ENCODE measurements at places on chromosomes 1 and 21.

- no peak for DNase-seq
Measured at GRCh38 chr1:231969076-231969475, 342.5 kb downstream of the DISC1 start.

- DNase-seq: no peak
Measured at GRCh38 chr21:33977017-33977720, 61.6 kb upstream of the ATP5PO start.

DNA sequence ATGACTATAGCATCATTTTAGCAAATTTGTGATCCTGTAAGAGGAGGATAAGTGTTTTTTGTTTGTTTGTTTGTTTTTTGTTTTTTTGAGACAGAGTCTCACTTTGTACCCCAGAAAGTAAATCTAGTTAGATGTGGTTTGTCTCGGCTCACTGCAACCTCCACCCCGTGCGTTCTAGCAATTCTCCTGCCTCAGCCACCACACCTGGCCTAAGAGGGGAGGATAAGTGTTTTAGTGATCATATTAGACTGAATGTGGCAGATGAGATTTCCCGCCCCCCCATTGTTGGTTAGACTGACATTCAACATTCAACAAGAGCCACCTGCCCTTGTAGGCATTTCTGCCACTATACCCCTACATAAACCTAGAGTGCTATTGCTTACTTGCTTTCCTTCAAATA is 98.5 kb downstream of the OSBPL9 start:
- no peak for DNase-seq

DNA sequence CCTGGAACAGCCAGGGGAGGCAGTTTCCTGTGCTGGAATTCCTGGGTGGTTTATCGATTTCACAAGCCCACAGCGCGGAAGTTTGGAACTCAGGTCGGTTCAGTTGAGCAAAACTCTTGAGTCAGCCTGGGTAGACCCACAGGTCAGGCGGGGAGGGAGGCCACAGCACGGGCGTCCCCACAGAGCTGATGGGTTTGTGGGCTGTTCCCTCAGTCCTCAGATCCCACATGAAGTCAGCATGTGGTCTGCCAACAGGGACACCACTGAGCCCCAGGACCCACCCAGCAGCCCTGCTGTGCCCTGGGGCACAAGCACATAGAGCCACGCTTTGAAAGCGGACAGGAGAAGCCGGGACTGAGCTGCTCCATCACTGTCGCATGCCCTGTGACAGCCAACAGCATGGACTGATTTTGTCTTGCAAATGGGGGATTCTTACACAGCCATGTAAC is 17.4 kb downstream of the BMP8A start:
- no peak for DNase-seq

DNA sequence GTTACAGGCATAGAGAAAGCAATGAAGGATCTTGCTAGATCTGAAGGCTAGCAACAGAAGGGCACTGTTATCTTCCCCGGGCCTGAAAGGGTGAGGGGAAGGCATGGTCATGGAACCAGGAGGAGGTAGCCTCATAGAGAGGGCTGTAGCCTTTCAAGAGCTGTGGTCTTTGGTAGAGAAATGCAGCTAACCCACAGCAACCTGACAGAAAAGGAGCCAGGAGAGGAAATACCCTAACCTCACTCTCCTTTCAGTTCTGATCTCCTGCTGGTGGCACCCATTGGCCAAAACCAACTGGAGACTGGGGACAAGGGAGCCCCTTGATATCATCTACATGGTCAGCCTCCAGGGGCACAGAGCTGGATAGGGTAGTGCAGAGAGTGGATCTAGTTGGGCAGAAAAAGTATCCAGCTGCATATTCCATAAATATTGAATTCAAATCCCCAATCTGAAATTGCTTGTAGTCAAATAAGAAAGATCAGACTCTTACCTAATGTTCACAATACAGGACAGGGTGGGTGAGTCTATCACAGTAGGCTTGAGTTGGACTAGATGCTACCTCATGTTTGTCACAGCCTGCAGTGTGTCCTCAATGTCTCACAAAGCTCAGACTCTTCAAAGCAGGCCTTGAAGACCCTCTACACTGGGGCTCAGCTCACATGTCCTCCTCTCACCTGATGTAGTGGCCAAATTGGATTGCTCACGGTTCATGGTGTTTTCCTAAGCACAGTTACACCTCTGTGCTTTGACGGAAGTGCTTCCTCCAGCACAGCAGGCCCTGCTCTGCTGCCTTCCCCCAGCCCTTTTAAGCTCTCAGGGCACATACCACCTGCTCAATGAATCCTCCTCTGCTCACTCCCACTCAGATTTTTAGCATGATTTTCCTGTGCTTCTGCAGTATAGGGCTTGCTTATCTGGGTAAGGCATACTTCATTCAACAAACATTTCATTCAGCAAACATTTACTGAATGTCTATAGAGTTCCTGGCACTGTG is 74.1 kb upstream of the JUN start:
- no peak for DNase-seq

GRCh38 chr1:116847688-116848531 is 61.8 kb upstream of the PTGFRN start:
- no peak for DNase-seq

DNA sequence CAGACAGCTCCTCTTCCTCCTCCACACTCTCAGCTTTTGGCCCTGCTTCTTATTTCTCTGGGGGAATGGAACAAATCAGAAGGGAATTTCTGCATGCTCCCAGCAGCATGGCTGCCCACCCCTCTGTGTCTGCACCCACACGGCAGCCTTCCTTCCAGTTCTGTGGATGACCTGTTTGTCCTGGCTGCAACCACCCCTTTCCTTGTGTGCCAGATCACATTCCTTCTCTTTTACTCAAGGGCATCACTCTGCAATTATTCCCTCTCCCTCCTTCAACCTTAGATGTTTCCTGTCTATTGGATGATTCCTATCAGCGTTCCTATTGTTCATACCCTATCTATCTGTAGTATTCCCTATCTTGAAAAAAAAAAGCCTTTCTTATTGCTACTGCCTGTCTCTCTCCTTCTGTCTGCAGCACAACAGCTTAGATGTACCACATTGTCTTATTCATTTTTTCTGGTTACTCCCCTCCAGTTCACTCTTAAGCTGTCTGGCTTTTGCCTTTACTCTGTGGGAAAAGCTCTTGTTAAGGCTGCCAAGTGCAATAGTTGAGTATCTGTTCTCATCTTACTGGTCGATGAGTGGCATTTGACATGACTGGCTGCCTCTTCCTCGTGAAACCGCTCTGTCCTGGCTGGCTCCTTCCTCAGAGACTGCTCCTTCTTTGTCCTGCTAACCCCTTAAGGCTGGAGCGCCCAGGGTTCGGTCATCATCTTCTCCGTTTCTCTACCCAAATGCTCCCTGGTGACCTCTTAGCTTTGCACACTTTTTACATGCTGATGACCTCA is 351.1 kb downstream of the CAMTA1 start:
- DNase-seq: no peak

GRCh38 chr1:202216691-202217090 is 23.1 kb downstream of the LGR6 start:
- DNase-seq: no peak

- no peak for DNase-seq
Measured at GRCh38 chr21:34593954-34594531, 20.9 kb downstream of the RCAN1 start.

GRCh38 chr1:192763243-192763642 is 45.6 kb upstream of the RGS2 start:
- DNase-seq: no peak

GRCh38 chr1:156859523-156860112 is 701 bp upstream of the INSRR start:
- DNase-seq: no peak

DNA sequence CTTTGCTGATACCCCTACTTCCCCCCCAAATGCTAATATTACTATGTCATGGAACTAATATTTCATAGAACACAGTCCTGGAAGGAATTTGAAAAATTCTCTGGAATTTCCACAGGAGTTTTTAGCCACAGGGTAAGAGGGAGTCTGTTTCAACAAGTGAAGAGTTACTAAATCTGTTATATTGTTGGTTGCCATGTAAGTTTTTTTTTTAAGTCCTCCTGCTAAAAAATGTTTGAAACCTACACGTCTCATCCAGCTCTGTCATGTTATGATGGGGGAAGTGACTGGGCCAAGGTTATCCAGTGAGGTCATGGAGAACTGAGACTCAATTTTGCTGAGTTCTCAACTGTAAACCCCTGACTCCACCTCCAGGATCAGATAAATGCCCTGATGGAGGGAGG is 60.8 kb upstream of the USP24 start:
- no peak for DNase-seq

GRCh38 chr1:204493984-204494280 is 673 bp downstream of the PIK3C2B start:
- no peak for DNase-seq

- no peak for DNase-seq
Measured at GRCh38 chr1:106889583-106889982, 166.9 kb upstream of the PRMT6 start.

DNA sequence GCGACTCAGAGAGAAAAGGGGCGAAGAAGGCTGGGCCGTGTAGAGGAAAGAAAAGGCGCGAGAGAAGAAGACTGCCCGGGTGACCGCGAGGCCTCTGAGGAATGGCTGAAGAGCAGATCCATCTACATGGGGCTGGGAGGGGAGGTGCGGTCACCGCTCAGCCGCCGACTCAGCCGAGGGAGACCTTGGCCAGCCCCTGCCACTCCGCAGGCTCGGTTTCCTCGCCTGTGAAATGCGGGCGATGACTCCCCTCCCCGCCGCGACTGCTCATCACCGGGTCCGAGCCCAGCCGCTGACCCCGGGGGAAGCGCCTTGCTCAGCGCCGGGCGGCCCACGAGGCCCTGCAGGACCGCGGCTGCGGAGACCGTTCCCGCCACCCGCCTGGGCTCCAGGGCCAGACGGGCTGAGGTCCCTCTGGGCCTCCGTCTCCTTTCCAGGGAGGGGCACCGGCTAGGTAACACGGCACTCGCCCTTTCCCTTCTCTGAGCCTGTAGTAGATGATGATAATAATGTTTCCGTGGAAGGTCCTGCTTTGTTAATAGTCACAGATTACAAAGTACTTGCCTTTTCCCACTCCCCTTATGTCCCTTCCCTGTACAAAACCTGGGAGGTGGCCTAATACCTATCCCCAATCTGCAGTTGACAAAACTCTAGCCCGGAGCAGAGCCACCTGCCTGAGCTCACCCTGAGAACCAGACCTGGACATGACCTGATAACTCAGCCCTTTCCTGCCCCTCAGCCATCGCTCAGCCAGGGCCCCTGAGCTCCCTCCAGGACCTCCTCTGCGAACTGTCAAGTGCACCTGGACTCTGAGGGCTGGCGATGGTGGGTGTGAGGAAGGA is 1.6 kb upstream of the BSND start:
- DNase-seq: no peak

- DNase-seq: no peak
Measured at GRCh38 chr1:179950651-179951050, 4.0 kb upstream of the CEP350 start.

DNA sequence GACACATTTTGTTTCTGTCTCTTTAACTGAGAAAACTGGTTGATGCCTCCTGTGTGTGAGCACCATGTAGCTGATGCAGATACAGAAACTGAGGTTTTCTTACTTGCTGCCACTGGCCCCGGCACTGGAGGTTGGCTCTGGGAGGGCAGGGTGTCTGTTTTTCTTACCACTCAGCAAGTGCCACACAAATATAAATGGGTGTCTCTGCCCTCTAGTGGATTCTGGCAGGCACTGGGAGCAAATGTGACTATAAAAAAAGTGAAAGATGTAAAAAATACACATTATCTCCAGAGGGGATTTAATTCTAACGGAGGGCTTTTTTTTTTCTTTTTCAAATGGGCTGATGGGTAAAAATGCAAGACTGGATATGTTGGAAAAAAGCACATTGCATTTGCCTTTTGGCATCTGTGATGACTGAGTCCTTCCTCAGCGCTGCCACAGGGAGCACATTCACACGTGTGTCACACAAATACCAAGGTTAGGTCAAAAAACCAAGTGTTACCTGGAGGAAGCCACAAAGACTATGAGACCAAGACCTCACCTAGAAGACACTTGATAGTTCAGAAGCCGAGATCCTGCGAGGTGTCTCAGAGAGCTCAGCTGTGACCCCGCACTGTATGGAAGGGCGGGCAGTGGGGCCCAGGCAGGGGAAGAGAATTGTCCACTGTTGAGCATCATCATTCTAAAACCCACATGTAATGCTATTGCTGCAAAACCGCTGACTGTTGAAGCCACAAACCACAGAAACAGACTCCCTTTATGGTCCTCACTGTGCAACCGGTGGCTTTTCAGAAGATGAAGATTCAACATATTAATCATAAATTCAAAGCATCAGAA is 18.9 kb downstream of the PGBD2 start:
- no peak for DNase-seq

DNA sequence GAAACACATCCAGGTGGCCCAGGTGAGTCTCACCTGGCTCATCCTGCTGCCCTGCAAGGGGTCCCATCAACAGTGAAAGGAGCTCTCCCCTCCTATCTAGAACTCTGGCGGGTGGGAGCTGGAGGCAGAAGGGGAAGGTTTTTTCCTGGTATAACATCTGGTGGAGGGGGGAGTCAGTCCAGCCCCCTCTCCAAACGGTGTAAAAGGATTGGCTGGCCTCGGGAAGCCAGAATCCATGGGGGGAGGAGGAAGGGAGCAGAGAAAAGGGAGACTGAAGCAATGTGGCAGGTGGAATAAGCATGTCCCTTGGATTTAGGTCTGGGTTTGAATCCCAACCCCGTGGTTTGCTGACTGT is 1.2 kb upstream of the CAMK2N1 start:
- no peak for DNase-seq
